ENCODE measurements at places on chromosomes 6 and 20. TPM values are rescaled to one million over a fixed set of nuclear protein-coding genes. Genes with fewer than 3 reads are reported as not detected.

NUDT3 gene
- total RNA-seq, result 48.7 TPM

MTFR2 gene
- 2.6 TPM for total RNA-seq

GRCh38 chr6:76043690-76044089 is 28.8 kb downstream of the IMPG1 start:
- DNase-seq, result no peak

GRCh38 chr6:14573267-14573666 is 455.7 kb downstream of the CD83 start:
- no peak for DNase-seq

DNA sequence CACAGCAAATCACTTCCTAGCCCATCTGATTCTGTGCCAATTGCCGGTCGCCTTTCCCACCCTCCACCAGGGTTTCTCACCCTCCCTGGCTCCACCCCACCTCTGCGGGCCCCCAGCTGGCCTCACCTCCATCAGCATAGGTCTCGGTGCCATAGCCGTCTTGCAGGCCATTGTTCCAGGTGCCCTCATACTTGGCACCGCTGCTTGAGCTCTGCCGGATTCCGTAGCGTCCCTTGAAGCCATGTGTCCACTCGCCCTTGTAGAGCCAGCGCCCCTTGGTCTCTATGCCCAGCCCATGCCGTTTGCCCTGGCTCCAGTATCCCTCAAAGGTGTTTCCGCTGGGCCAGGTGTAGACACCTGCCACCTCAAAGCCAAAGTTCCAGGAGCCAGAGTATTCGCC is 787 bp downstream of the JPH2 start:
- DNase-seq, result no peak

DNA sequence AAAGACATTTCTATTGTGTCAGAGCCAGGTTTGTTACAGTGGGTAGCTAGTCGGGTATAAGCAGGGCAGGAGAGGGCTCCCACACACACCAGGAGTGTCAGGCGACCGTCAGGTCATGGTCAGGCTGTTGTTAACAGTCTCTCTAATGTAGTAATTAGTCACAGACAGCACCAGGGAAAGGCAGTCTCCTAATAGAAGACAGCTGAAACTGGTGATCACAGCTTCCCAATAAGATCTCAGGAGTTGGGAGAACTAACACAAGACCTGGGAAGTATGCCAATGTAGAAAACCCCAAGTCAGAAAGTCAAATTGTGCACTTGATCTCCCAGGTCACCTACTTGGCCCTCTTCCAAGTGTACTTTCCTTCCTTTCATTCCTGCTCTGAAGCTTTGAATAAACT is 53.0 kb upstream of the GPR6 start:
- DNase-seq, result no peak

DNA sequence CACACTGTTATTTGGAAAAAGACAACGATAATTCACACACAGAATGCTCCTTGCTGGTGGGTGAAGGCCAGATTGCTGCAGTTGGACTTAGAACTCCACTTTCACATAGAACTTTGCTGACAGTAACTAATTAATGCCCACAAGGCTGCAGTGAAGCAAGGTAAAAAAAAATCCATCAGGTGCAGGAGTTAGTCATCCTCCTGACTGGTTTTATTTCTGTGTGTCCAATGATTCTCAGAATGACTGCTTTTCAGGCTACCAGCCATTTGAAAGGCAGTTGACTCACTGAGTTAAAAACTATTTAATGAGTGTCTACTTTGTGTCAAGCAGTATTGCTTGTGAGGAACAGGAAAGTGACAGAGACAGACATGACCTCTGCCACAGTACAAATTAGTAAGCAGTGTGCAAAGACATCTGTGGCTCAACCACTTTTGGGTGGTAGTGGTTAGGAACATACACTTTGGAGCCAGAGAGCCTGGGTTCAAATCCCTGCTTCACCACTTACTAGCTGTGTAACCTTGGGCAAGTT is 41.9 kb downstream of the ELOVL5 start:
- no peak for DNase-seq

GRCh38 chr20:23369072-23369823 is 7.3 kb downstream of the GZF1 start:
- no peak for DNase-seq

DNA sequence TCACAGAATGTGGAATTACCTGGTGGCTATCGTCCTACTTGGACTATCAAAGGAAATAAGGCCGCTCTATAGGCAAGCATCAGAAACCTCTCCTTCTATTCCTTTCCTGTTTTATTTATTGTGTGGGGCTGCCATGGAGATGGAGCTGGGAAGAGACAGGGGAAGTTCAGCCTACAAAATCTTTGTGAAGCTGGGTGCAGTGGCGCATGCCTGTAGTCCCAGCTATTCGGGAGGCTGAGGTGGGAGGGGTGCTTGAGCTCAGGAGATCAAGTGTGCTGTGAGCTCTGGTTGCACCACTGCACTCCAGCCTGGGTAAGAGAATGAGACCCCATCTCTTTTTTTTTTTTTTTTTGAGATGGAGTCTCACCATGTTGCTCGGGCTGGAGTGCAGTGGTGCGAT is 60.3 kb downstream of the KCNB1 start:
- no peak for DNase-seq

GRCh38 chr6:23535101-23535500 is 590.9 kb upstream of the NRSN1 start:
- no peak for DNase-seq

DNA sequence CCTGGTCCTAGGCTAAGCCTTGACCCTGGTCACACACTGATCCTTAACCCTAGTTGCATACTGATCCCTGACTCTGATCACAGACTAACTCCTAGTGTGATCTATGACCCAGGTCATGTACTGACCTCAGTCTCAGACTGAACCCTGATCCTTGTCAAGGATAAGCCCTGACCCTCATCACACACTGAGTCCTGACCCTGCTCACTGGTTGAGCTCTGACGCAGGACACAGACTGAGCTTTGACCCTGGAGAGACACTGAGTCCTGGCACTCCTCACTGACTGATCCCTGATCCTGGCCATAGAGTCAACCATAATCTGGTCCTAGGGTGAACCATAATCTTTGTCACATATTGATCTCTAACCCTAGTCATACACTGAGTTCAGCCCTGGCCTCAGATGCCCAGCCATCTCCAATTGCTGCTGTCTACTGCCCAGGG is 37.9 kb downstream of the KCNB1 start:
- no peak for DNase-seq

DNA sequence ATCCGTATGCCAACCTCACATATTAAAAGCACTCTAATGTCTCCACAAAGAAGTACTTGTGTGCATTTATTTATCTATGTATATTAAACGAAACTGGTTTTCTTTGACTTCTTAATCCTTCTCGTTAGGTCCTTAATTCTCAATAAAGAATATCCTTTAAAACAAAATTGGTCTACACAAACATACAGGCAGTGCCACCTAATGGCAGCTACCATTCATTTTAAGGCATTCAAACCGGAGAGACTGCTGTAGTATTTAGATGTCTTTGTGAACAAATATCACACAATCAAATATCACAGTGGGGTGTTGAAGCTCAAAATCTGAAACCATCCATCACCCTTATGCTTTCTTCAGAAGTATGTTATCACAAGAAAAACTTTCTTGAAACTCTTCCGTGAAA is 96.6 kb upstream of the IRAK1BP1 start:
- no peak for DNase-seq

GRCh38 chr20:18614244-18614643 is 26.4 kb downstream of the DTD1 start:
- no peak for DNase-seq

- DNase-seq, result no peak
These were observed 27.3 kb downstream of the FAM229B start for GRCh38 chr6:112114577-112115223.

DNA sequence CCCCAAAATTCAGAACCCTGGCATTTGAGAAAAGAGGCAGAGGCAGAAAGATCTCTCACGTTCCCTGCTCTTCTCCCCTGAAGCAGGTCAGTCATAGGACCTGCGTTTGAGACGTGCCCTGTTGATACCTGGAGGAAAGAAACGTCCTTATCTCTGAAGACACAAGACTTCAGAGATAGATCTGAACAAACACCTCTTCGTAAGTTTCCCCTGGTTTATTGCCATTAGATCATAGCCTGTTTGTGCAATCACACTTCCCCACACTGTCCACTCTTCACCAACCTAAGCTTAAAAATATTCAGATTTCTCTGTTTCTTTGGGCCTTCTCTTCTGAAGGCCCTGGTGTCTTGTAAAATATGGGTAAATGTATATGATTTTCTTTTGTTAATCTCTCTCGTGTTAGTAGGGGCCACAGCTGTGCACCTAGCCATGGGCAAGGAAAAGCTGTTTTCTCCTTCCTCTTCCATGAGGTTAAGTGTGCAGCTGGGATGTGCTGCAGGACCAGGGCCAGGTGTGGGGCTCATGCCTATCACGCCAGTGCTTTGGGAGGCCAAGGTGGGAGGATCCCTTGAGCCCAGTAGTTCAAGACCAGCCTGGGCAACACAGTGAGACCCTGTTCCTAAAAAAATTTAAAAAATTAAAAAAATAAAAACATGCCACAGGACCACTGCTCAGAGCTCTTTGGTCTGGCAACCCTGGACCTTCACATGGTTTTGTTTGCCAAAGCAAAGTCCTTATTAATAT is 4.7 kb upstream of the SLC22A2 start:
- no peak for DNase-seq

- no peak for DNase-seq
These were observed 23.6 kb upstream of the NR2E1 start for GRCh38 chr6:108142240-108142639.

Data from mucosa of descending colon (tissue), 3 donors.